ENCODE measurements at places on chromosomes 2 and 18.

DNA sequence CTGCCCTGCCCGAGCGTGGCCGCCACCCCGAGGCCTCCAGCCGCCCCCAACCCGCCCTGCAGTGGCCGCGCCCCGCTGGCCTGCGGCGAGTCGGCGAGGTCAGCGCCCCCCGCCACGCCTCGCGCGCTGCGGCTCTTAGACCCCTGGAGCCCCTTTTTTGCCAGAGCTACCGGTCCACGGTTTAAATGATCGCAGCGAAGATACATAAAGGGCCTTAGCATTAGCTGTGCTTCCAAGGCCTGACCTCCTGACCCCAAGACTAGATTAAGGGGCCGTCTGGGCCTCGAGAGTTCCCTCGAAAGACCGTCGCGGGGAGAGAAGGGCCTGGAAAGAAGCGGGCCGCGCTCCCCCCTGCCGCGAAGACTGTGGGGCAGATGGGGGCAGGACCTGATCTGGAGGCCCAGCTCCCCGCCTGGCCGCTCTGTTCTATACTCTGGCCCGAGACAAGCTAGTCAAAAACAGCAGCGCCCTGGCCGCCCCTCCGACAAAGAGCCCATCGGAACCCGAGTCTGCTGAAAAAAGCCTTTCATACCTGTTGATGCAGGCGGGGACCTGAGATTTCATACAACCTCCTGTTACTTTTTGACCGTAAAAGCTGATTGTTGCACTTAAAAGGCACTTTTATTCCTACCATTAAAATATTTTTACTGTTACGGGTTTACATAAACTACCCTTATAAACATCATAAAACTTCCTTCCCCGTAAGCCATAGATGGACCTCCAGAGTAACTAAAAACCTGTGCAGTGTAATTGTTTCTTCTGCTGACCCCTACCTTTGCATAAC lies 68.7 kb upstream of the PSMD14 start:
- no peak for DNase-seq

GRCh38 chr2:168470320-168471162 lies 14.5 kb downstream of the CERS6 start:
- no peak for DNase-seq

- no peak for DNase-seq
Measured at GRCh38 chr2:10246831-10247230, 55.9 kb upstream of the HPCAL1 start.

DNA sequence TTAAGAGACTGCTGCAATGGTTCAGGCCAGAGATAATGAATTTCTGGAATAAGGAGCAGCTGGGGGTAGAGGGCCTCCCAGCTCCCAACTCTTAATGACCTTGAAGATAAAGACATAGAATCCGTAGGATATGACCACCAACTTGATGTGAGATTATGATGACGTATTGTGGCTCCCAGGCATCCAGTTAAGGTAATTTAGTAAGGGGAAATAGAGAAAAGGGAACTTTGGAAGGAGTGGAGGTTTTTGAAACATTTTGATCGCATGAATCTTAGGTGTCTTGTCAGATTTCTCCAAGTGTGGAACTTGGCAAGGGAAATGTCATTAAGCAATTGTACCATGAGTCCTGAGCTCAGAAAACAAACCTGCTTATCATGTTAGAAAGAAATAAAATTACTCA lies 277.3 kb upstream of the TANK start:
- DNase-seq, result no peak

DNA sequence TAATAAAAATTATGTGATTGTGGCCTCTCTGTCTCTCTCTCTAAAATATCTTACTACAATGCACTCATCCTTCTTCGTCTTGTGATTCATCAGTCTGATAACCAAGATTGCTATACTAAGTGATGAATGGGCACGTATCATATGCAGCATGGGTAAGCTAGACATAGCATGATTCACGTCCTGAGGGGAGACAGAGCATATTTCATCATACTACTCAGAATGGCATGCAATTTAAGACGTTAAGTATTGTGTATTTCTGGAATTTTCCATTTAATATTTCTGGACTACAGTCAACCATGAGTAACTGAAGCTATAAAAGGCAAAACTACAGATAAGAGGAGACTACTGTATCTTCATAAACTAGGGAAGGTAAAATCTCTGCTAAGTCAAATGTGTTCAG lies 97.0 kb upstream of the CD226 start:
- no peak for DNase-seq

DNA sequence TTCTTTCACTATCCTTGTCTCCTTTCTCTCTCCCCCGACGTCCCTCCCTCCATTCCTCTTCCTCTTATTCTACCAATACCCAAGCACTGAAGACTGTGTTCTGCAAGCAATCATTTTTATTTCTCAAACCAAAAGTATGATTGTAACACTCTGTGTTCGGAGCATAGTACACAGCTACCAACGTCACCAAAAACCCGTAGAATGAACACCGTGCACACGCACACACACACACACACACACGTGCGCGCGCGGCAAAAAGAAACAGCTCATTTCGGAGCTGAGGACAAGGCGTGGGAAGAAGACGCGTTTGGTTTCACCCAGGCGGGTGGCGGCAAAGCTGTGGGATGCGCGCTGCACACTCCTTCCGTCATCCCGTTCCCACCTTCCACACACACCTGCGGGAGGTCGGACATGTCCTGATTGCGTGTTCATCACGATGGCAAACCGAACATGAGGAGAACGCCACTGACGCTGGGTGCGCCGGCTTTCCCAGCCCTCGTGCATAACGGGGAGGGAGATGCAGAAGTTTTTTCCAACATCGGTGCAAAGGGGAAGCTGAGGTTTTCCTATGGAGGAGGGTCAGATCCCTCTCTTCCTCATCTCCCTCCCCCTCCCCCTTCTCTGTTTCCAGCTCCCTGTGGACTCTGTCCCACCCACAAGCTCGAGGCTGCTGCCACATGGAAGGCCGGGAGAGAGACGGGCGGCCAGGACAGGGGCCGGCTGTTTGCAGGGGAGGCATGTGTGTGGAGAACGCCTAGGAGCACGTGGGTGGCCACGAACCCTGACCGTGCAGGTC lies 20.4 kb downstream of the MBP start:
- DNase-seq, result no peak

DNA sequence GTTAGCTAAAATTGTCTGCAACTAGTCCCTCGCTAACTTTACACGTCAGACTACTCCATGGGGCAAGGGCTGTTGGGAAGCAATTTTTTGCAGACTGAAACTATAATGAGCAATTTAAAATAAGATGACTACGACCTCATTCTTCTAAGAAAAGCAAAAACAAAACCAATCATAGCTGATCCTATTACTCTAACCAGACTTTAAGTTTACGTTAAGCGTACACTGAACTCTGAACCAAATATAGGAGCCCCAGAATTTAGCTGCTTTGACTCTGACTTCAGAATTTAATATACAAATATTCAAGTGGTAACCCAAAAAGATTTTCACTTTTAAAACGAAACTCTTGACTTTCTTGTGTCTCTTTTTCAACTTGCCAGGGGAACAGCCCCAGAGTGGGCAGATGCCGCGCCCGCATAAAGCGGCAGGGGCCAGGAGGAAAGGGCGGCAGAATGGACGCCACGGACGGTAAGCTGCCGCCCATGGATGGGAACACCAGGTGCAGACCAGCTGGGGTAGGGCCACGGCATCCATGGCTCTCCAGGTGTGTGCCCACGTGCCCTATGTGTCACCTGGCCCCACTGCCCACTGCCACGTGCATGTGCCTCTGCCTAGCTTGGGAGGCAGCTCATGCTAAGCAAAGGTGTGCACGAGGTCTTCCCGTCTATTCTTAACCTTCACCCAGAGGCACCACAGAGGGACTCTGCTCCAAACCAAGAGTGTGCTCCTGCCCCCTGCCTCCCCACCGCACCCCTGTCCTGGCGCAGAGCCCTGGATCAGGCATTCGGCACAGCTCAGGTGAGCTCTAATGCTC lies 217.6 kb downstream of the HDAC4 start:
- DNase-seq, result no peak

DNA sequence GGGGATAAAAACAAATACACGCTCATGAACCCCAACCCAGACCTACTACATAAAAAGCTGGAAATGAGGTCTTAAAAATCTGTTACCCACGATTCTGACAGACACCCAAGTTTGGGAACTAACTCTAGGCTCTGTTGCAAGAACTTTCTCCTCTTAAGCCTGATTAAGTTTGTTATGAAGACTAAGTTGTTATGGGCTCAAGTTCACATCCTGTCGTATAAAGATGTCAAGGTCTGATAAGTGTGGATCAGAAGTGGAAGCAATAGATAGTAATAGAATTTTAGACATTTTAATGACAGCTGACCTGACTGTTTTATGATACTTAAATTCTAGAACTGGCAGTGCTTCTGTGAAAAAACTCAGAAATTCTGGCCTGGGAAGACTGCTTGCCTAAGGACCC lies 43.2 kb downstream of the LPIN2 start:
- DNase-seq, result no peak

- no peak for DNase-seq
Measured at GRCh38 chr2:214545898-214546542, 135.2 kb downstream of the VWC2L start.

GRCh38 chr2:190678444-190679162 lies 29.7 kb downstream of the NAB1 start:
- DNase-seq, result no peak

- peak; percentile 31 for DNase-seq
Measured at GRCh38 chr2:16656784-16657391, 8.7 kb downstream of the CYRIA start.

GRCh38 chr2:54641988-54642387 lies 81.5 kb upstream of the EML6 start:
- DNase-seq, result no peak

DNA sequence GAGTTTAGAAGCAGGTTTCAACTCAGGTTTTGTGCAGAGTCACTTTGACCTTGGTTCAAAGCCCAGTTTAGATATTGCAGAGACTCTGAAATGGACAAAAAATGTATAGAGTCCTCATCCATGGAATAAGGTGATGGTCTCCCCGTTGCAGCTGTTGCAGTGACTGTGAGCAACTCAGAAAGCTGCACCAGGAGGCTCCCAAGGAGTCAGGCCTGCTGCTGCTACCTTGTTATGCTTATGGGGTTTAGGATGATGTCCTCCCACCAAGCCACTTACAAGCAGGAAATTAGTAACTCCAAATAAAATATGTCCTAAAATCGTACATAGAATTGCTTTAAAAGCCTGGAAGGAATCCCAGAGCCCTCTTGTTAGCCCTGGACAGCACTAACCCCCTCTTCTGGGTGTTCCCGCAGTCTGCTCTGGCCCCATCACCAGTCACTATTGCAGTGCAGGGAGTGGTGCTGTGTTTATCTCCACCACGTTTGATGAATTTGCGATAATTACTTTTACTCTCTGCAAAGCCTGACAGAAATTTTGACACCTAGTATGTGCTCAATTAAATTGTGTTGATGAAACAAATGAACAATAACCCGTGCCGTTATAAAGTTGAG lies 189.0 kb downstream of the CNTNAP5 start:
- DNase-seq, result no peak

DNA sequence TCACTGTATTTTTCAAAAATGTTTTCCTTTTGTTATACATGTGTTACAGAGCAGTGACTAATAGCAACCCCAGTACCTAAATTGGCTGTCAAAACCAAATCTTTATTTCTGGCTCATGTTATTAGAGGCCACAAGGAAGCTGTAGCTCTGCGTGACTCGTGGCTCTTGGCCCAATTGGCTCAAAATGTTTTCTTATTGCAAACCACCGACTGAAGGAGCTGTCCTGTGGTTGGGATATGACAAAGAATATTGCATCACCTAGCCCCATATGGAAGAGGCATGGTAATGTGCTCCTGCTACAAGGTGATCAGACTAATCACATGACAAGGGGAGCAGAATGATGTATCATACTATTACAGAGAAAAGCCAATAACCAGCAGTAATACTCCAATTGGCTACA lies 1058.5 kb downstream of the CBLN2 start:
- no peak for DNase-seq

DNA sequence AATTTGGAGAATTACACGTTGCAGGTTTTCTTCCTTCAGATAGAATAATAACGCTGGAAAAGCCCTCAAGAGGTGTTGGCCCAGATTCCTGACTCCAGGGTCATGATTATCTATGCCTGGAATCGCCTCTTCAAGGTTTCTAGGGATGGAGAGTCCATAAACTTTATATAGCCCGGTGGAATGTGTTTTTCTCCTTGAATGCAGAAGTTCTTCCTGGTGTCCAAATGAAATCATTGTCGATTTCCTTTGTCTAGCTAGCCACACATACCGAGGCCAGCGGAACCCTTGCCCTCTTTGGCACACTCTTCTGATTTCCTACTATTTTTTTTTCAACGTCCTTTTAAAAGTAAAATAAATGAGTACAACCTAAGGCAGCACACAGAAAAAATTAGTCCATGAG lies 117.8 kb downstream of the PID1 start:
- no peak for DNase-seq

DNA sequence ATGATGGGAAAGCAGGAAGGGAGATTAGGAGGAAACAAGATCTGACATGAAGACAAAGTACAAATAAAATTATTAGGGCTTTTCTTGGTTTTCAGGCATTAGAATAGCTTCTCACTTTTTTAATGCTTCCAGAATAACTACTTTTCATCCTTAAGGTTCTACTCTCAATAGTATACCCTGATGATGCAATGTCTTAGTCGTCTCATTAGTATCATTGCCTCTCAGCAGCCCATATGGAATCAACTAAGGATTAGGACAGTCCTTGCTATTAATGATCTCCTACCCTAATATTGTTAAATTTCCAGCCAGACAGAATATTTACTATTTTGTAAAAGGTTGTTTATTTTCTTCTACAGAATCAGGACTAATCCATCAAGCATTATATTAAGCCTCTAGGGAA lies 55.9 kb downstream of the RELCH start:
- no peak for DNase-seq

DNA sequence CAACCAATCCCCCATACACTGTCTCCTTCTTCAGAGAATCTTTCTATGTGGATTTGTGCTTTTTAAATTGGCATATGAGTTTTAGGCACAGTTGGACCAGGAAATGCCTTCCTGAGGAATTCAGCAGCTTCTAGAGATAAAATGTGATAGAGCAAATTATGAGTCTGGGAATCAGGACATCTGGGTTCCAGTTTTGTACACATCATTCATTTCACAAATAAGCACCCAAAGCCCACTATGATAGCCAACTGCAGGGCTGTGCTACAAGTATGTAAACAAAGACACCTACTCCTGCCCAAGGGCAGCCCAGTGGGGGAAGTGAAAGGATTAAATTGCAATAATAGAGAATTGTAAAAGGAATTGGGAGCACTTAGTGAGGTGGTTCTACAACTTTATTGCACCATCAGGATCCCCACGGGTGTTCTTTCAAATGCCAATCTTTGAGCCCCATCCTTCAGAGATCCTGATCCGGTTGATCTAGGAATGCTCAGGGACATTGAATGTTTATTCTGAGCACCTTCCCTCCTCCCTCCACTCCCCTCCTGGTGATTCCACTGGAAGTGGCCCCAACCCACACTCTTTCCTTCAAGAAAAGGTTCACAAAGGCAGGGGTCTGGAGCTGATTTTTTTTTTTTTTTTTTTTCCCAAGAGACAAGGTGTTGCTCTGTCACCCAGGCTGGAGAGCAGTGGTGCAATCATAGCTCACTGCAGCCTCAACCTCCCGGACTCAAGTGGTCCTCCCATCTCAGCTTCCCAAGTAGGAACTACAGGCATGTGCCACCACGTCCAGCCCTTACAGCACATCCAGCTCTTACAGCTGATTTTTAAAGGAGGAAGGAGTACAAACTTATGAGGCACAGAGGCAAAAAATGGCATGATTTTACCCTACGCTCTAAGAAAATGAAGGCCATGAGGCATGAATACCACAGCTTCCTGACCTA lies 11.1 kb upstream of the KCMF1 start:
- no peak for DNase-seq

Measured in GM12892 (cell line).